ENCODE measurements at places on chromosomes 12 and 14.

DNA sequence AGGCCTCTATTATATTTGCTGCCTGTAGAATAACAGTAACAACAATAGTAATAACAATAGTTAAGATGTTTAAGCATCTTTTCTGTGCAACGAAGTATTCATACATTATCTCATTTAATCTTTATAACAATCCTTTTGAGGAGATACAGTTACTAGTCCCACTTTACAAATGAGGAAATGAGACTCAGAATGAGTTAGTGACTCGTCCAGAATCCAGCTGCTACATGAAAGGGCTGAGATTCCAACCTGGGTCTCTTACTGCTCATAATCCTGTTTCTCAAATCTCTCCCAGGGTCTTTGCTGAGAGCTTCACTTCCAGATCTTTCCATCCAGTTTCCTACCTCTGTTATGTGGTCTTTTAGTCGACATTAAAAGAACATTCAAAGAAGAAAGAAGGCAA is 173.7 kb upstream of the TMPO start:
- no peak for DNase-seq

DNA sequence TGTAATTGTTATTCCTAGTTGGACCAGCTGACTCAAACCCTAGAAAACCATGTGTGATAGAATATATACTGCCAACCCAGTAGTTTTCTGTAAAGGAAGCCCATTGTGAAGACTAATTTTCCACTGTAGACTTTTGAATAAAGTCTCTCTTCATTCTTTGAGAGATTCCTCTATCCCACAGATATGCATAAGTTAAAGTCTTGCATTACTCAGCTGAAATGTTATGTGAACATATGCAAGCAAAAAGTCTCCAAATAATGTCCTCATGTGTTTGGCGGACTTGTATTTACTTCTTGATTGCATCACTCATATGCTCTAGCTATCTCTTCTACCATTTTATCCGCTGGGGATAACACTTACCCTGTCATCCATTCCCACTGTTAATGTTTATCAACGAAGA is 35.1 kb upstream of the OTOGL start:
- no peak for DNase-seq

GRCh38 chr12:112908548-112908947 is 1.8 kb downstream of the OAS1 start:
- no peak for DNase-seq

DNA sequence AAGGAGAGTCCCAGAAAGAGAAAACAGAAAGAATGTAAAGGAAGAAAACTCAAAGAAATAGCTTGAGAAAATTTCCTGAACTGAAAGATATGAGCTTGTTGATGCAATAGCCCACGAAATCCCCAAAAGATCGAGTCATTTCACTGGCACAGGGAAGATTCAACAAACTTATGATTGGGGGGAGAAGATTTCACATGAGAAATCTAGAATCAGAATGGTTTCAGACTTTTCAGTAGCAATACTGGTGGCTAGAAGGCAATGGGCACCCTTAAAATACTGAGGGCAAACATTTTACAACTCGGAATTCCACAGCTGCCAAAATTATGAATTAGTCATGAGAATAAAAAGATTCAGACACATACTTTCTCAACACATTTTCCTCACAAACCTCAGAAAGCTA is 8.9 kb upstream of the KRT7 start:
- no peak for DNase-seq

DNA sequence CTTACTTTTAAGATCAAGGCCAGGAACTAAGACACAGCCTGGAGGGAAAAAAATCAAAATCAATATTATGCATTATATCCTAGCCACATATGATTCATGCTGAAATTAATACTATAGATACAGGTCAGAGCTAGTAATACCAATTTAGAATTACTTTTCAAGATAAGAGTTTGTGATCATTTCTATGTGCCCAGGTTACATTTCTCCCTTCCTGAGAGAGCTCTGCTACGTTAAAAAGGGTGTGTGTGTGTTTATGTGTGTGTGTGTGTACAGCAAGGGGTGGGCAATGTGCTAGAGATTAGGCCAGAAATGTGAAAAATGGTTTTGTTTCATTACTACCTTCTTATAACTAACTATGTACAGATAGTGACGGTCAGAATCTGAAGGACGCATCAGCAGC is 223.9 kb upstream of the FLRT2 start:
- DNase-seq: no peak

GRCh38 chr14:52150162-52150561 is 81.3 kb upstream of the NID2 start:
- DNase-seq: no peak

All from CD4-positive, alpha-beta T cell treated with Interleukin-21 for 1 hour (primary cell).